Motor neuron (in vitro differentiated cells): ENCODE measurements at places on chromosomes 3 and 15. TPM values are rescaled to one million over a fixed set of nuclear protein-coding genes. Genes with fewer than 3 reads are reported as not detected.

Gene TMA7
- total RNA-seq: 569 and 595 TPM in 2 replicates

Gene VGLL3
- 0.73 and 0.85 TPM in 2 replicates for total RNA-seq

Gene CHST13
- 0.30 TPM in 1 of 2 replicates, not detected in the other for total RNA-seq

Gene FBXO40
- total RNA-seq: 0.23 and 0.24 TPM in 2 replicates

Gene ENTPD3
- 1.3 and 1.4 TPM in 2 replicates for total RNA-seq

Gene RNU5B-1
- total RNA-seq: under 0.01 TPM in 2 replicates

Gene RHCG
- total RNA-seq: not detected in 2 replicates

Gene TGM5
- 0.31 TPM in 1 of 2 replicates, not detected in the other for total RNA-seq

Gene MEGF11
- 15.1 and 15.7 TPM in 2 replicates for total RNA-seq

Gene AP2M1
- 249 and 262 TPM in 2 replicates for total RNA-seq

Gene ECE2
- total RNA-seq: 0.21 and 0.82 TPM in 2 replicates

Gene WDR93
- total RNA-seq: 2.2 and 2.6 TPM in 2 replicates

Gene RLBP1
- 0.35 TPM in 1 of 2 replicates, not detected in the other for total RNA-seq

Gene ITIH4
- 2.2 and 2.9 TPM in 2 replicates for total RNA-seq

Gene INSYN1
- 45.9 and 46.6 TPM in 2 replicates for total RNA-seq

Gene CACNA1D
- total RNA-seq: 14.4 TPM in 2 replicates

Gene OXTR
- total RNA-seq: 0.45 and 0.90 TPM in 2 replicates

Gene AP3B2
- 28.8 and 30.0 TPM in 2 replicates for total RNA-seq

Gene ST3GAL6
- 7.6 and 9.0 TPM in 2 replicates for total RNA-seq

Gene CSPG5
- 53.1 and 53.7 TPM in 2 replicates for total RNA-seq

Gene GRAMD2A
- total RNA-seq: 0.37 and 0.78 TPM in 2 replicates

Gene CAMKV
- 30.0 and 33.4 TPM in 2 replicates for total RNA-seq

Gene PIERCE2
- total RNA-seq: 8.7 and 9.8 TPM in 2 replicates

Gene TM6SF1
- total RNA-seq: 0.89 TPM in 1 of 2 replicates, not detected in the other

Gene PLSCR1
- total RNA-seq: 48.7 and 66.7 TPM in 2 replicates

Gene RBPMS2
- total RNA-seq: 0.83 and 0.90 TPM in 2 replicates
